ENCODE measurements at places on chromosomes 3 and 15. TPM values are rescaled to one million over a fixed set of nuclear protein-coding genes. Genes with fewer than 3 reads are reported as not detected.

Gene CYP11A1
- 5.1 TPM for total RNA-seq

Gene PLA2G4E
- total RNA-seq, result not detected

DNA sequence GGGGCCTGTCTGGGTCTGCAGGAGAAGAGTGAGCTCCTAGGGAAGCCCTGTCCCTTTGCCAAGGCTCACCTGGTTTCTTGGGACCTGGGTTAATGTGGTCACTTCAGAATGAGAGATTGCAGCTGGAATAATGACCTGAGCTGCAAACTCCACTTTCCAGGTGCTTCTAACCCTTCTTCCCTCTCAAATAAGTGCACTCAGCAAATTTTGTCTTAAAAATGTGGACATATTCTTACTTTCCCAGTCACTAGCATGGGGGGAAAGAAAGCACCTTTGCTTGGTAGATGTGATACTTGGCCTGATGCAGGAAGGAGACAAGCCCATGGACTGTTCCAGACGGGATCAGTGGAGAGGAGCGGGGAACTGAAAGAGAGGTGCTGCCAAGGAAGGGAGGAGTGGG, 38.9 kb upstream of the CDCP1 start:
- no peak overlapping the region for H3K27ac ChIP-seq
- H3K4me3 ChIP-seq, result no peak overlapping the region
- no peak for DNase-seq
- no peaks in the 10 kb centered on the region for H3K27me3 ChIP-seq
- H3K36me3 ChIP-seq, result no peaks in the 10 kb centered on the region

Gene NOX5
- total RNA-seq, result not detected

Gene SAMD7
- not detected for total RNA-seq

DNA sequence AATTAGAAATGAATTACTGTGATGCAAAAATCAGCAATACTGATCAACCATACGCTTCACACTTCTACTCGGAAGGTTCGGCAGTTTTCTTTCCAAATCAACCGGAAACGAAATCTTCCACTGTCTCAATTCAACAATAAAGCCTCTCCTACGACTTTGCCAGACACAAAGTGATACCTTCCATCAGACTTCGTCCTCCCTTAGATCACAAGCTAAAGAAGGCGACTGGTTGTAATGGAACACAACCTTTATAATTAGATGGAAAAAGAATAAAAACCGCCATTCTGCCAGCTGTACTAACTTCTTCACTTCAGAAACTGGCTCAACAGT, 618 bp downstream of the PARL start:
- H3K4me3 ChIP-seq, result peak overlapping the region; percentile 98
- no peaks in the 10 kb centered on the region for H3K4me1 ChIP-seq
- peaks cover 7% of the 10 kb centered on the region for H3K36me3 ChIP-seq
- DNase-seq, result no peak
- H3K27me3 ChIP-seq, result no peaks in the 10 kb centered on the region

DNA sequence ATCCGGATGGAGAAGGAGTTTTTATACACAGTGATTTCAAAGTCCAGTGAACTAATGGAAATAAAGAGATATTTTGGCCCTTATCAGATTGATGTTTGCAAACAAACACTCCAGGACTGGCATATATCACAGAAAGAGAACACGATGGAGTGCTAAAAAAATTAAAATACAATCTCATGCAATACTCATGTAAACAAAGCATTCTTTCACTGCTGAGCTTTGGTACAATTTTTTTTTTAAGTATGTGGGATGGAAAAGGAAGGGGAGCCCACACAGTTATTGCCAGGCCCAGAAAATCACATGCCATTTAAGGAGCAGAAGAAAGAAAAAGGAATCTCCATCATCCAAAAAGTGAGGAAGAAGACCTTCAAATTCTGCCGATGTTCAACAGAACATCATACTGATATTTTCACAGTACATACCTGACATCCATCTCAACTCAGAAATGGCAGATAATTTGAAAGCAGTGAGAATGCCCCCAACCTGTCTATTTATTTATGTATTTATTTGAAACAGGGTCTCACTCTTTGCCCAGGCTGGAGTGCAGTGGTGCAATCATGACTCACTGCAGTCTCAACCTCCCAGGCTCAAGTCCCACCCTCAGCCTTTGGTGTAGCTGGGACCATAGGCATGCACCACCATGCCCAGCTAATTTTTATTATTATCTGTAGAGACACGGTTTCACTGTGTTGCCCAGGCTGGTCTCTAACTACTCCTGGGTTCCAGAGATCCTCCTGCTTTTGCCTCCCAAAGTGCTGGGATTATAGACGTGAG, 107.5 kb upstream of the SLC2A2 start:
- no peak overlapping the region for H3K27ac ChIP-seq
- no peaks in the 10 kb centered on the region for H3K36me3 ChIP-seq
- no peak overlapping the region for H3K4me3 ChIP-seq
- no peak for DNase-seq
- peaks cover 4% of the 10 kb centered on the region for H3K4me1 ChIP-seq

- H3K27me3 ChIP-seq, result no peaks in the 10 kb centered on the region
- H3K36me3 ChIP-seq, result no peaks in the 10 kb centered on the region
- DNase-seq, result no peak
Observed at GRCh38 chr15:87287156-87287555, 969.4 kb downstream of the NTRK3 start.

- H3K36me3 ChIP-seq, result no peaks in the 10 kb centered on the region
- no peak for DNase-seq
- peaks cover 2% of the 10 kb centered on the region for H3K4me1 ChIP-seq
- no peaks in the 10 kb centered on the region for H3K27me3 ChIP-seq
- no peak overlapping the region for H3K4me3 ChIP-seq
Observed at GRCh38 chr3:150373234-150373875, 34.7 kb upstream of the TSC22D2 start.

DNA sequence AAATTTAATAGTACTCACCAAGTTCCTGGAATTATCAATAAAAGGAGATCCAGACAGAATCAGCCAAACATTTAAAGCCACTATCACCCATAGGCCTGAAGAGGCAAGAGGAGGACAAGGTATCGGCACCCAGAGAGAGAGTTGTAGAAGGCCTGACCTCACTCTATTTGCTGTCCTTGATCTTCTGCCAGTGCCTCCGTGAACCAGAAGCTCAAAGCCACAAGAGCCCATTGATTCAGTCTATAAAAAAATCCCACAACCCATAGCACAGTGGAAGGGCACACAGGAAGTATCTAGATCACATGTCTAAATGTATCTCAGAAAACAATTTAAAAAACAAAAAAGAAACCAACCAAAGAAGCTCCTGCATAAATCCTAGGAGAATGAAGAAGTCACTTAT, 68.6 kb upstream of the FAM174B start:
- no peak for DNase-seq
- H3K36me3 ChIP-seq, result no peaks in the 10 kb centered on the region
- no peak overlapping the region for H3K4me3 ChIP-seq
- H3K27ac ChIP-seq, result no peak overlapping the region
- no peaks in the 10 kb centered on the region for H3K27me3 ChIP-seq

GRCh38 chr15:74552773-74553441, 11.9 kb downstream of the ARID3B start:
- H3K4me3 ChIP-seq, result no peak overlapping the region

- peaks cover 7% of the 10 kb centered on the region for H3K4me1 ChIP-seq
- DNase-seq, result no peak
- peaks cover 15% of the 10 kb centered on the region for H3K36me3 ChIP-seq
- H3K27ac ChIP-seq, result peak overlapping the region; percentile 80
- H3K4me3 ChIP-seq, result peak overlapping the region; percentile 66
Observed at GRCh38 chr3:47394140-47394870, 13.5 kb downstream of the PTPN23 start.

DNA sequence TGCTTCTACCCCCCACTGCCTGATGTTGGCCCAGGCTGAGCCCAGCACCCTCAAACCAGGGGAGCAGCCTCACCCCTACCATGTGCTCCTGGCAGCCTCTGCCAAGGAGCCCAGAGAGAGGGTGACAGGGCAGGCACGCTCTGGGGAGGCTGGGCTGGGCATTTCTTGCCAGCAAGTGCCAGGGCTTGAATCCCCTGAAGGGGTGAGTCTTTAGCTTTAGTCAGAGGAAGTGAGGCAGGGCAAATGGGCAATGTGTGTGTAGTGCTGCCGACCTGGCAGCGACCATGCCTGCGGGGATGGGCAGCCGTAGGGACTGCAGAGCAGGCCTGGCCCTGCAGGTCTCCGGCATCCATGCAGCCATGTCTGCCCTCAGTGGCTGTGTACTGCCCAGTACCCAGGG, 18.1 kb downstream of the DUSP7 start:
- no peak for DNase-seq
- no peaks in the 10 kb centered on the region for H3K36me3 ChIP-seq
- H3K4me3 ChIP-seq, result no peak overlapping the region
- H3K27me3 ChIP-seq, result no peaks in the 10 kb centered on the region
- H3K4me1 ChIP-seq, result no peaks in the 10 kb centered on the region

DNA sequence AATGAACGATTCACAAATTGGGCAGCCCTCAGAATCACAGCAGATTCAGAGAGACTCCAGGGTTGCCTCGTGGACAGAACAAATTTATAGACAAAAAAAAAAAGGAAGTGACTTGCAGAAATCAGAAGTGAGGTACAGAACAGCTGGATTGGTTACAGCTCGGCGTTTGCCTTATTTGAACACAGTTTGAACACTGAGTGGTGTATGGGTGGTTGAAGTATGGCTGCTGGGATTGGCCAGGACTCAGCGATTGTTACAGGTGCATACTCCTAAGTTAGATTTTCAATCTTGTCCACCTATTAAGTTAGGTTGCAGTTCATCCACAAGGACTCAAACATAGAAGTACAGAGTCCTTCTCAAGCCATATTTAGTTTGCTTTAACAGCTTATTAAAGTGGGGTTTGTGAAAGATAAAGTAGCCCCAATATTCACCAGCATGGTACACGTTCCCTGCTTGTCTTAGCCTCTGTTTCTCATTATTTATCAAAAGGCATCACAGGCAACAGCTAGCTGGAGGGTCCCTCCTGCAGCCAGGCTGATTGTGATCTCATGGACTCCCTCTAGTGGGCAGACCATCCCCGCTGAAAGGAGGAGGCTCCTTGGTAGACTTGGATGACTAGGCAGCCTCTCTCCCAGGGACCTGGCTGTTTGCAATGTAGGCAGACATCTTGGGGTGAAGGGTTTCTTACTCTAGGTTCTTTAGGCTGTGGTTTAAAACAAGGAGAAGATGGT, 17.6 kb upstream of the ALDH1L1 start:
- H3K4me1 ChIP-seq, result no peaks in the 10 kb centered on the region
- H3K4me3 ChIP-seq, result no peak overlapping the region
- no peaks in the 10 kb centered on the region for H3K27me3 ChIP-seq
- no peak overlapping the region for H3K27ac ChIP-seq
- peak; percentile 90 for DNase-seq
- no peaks in the 10 kb centered on the region for H3K36me3 ChIP-seq

Data from endodermal cell (in vitro differentiated cells).